ENCODE measurements at places on chromosomes 13 and 19.
A peak's percentile ranks its signal among the peaks of the same experiment; 100 is the strongest.

GRCh38 chr13:85828094-85828684 is 29.0 kb upstream of the SLITRK6 start:
- DNase-seq: no peak

DNA sequence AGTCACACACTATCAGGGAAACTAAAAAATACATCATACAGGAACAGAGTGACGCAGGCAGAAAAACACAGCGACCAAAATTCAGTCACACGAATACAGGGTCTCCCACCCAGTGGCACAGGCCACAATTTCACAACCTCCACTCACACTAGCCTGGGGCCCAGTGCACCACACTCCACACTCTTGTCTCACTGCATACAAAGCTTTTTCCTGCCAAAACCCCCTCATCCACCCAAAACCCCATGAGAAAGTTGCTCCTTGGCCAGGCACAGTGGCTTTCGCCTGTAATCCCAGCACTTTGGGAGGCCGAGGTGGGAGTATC is 1.2 kb downstream of the S1PR5 start:
- DNase-seq: no peak

DNA sequence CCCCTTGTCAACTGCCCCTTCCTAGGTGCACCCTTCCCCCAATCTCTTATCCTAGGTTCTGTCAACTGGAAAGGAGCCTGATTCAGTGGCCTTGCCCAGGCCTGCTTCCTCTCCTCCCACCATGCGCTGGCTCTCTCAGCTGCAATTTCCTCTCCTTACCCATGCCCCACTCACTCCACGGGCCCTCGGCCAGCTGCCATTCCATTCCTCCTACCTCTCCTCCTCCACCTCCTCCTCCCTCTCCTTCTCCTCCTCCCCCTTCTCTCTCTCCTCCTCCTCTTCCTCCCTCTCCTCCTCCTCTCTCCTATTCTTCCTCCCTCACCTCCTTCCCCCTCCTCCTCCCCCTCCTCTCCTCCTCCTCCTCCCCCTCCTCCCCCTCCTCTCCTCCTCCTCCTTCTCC is 9.6 kb upstream of the TIMM44 start:
- DNase-seq: no peak

DNA sequence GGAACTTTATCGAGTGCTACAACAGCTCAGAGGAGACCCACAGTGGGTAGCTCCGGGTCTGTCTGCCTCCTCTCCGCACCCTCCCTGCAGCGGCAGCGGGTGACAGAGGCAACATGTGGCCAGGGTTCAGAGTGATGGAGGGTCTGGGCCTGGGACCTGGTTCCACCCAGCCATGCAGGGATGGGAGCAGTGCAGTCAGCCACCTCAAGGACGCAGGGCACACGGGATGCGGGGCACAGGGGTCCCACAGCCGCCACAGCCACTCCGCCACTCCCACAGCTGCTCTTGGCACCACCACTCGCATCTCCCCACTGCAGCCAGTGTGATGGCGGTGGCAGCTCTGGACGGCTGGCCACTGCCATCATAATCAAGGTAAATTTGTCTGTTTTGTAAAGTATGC is 892.9 kb downstream of the OLFM4 start:
- DNase-seq: no peak

DNA sequence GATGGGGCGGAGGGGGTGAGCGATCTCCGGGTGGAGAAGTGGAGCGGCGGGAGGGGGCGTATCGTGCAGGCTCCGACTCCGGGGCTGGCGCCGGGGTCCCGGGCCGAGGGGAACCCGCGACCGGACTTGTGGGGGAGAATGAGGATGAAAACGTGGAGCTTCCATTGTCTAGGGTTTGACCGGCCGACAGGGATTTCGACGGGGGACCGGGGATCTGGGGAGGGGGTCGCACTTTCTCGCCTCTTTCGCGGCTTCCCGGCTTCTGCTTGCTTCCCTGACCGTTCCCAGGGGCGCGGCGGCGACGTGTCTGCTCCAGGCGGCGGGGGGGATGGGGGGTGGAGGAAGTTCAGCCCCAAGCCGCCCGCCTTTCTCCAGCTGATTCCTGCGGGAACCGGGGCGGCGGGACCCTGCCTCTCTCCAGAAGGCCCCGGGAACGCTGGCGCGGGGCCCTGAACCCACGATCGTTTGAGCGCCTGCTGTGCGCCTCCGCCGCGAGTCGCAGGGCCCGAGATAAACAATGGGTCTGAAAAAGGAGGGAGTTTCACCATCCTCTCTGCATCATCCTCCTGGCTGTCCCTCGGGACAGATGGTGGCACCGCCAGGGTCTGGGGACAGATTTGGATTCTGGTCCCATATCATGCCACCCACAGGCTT is 790 bp downstream of the TPM4 start:
- DNase-seq: peak; percentile 15

- no peak for DNase-seq
Observed at GRCh38 chr19:45376045-45376724, 5.8 kb upstream of the ERCC2 start.

- DNase-seq: no peak
Observed at GRCh38 chr19:16773939-16774338, 54.3 kb downstream of the NWD1 start.

- no peak for DNase-seq
Observed at GRCh38 chr13:73829416-73829815, 304.8 kb downstream of the KLF12 start.

DNA sequence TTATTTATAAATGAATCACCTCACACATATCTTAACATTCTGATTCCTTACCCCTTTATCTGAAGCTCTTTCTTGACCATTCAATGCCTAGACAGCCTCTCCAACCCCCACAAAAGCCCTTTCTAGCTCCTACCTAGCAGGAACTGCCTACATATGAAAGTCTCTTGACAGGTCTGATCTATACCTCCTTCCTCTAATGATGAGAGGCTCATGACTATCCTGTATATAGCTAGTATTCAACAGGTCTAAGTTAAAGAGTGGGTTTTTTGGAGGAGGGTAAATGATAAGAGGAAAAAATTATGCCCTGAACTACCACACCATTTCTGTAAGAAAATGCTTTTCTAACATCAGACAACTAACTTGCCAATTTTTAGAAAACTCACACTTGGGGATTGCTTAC is 47.0 kb downstream of the RBM26 start:
- DNase-seq: no peak

DNA sequence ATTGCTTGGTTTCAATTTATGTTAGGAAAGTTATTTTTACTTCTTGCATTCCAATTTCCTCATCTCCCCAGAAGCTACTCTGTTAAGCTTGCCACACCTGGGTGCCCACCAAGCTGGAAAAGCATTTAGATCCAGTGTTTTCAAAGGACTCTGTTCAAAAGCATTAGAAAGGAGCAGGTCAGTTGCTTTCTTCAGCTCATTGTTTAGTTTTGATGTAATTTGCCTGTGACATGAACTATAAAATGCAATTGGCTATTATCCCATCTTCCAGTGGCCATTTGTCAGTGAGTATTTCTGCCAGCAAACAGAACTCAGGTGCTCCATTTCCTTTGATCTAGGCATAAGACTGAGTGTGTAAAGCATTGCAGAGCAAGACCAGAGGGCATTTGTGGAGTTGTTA is 46.7 kb upstream of the RNF113B start:
- no peak for DNase-seq

DNA sequence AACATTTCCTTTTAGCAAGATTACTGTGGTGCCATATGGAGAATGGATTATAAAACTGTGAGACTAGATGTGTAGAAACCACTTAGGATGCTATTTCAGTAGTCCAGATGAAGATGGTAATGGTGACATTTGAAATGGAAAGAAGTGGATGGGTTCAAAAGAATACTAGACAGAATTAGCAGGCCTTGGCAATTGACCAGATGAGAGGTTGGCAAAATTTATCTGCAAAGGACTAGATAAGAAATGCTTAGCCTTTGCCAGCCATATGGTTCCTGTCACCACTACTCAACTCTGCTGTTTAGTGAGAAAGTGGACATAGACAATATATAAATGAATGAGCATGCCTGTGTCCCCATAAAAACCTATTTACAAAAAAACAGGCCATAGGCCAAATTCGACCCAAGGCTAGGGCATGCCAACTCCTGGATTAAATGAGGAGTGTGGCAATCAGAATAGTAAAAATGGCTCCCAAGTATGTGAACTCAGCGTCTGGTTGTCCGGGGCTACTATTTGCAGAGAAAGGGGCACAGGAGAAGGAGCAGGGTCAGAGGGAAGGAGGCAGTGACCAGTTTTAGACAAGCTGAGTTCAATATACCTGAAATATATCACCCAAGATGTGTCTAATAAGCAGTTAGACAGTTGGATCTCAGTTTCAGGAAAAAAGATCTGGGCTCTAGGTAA is 98.4 kb downstream of the ENOX1 start:
- no peak for DNase-seq

DNA sequence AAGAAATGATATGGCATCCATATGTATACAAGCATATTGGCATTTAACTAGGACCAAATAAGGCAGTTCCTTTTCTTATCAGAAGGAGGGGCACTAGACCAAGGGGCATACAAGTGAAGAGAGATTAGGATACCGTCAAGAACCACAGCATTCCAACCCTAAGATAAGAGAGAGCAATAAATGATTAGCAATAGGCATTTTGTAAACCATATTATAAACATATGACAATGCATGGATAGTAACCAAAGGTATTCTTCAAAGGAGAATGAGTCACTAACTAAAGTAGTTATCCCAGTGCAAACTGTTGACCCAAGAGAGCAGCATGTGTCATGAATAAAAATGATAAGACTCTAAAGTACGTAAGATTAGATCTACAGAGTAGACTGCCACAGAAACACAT is 500.9 kb upstream of the HTR2A start:
- no peak for DNase-seq

- no peak for DNase-seq
Observed at GRCh38 chr13:36082396-36082795, 48.8 kb downstream of the DCLK1 start.

DNA sequence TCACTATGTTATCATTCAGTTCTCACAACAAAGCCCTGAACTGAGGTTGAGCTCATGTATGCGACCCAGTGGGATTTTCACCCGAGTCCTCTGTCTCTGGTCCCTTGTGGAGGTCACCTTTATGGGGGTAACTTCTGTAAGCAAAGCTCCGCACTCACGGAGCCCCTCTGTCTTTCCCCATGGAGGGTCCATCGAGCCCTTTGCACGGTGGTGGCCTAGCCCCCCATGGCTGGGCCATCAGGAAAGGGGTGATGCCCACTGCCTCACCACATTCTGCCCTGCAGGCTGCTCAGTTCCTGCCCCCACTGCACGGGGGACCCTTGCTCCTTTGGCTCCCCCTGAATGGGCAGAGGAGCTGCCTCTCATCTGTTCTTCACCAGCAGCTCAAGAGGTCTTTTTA is 39.6 kb downstream of the CHST8 start:
- DNase-seq: no peak

DNA sequence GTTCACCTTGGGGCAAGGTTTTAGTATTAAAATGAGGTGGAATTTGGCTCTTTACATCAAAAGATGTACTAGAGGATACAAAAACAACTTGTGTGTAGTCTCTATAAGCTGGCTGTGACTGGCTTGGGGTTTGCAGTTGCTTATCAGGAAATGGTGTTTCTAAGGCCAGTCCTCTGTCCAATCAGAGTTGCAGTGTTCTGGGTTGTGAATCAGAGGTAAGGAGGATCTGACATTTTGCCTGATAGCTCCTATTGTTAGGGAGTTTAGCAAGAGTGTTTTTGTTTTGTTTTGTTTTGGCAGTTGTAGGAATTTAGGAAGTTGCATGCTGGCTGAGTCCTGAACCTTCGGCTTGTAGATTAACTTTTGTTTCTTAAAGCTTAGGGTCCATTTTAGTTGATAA is 20.1 kb upstream of the ESD start:
- DNase-seq: no peak

GRCh38 chr13:66543780-66544179 is 686.4 kb downstream of the PCDH9 start:
- no peak for DNase-seq

- no peak for DNase-seq
Observed at GRCh38 chr19:19207637-19208572, 3.9 kb upstream of the NCAN start.

- DNase-seq: no peak
Observed at GRCh38 chr19:17491287-17491686, 20.2 kb upstream of the PGLS start.

DNA sequence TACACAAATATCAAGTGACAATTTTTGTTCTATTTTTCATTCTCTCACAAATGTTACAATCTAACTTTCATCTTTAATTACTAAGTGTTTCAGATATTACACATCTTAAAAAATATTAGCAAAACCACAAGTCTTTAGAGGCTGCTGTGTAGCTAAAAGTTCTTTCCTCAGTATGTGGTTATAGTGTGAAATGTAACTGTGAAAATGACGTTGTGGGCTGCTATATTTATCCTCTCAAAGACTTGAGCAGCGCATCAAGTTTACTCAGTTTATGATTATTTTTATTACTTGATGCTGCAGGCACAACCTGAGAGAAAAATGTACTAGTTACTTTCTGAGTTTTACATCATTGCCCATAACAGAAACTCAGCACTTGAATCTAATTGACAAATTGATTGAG is 2860.6 kb upstream of the PCDH20 start:
- DNase-seq: no peak

DNA sequence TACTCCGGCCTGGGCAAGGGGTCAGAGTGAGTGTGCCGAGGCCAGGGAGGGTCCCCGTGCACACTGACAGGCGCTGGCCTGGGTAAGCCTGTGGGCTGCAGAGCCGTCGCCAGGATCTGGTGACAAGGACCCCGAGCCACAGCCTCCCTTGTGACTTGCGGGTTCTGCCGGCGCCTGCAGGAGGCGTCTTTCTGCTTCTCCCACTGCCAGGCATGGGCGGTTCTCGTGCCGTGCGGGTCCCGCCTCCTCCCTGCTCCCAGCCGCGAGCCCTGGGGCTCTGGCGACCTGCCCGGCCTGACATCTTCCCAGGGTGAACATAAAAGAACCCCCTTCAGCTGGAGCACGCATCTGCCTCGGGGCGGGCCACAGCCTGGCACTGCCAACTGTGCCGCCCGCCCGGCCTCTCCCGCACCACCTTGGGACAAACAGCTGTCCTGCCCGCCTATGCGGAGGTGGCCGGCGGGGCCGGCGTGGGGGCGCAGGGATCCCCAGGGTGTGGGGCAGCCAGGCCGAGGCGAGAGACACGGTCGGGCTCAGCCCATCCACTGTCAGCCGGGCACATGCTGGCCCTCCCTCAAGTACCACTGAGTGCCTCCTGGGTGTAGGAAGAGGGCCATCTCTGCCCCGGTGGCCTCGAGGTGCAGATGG is 1.5 kb upstream of the HCN2 start:
- DNase-seq: peak; percentile 51

DNA sequence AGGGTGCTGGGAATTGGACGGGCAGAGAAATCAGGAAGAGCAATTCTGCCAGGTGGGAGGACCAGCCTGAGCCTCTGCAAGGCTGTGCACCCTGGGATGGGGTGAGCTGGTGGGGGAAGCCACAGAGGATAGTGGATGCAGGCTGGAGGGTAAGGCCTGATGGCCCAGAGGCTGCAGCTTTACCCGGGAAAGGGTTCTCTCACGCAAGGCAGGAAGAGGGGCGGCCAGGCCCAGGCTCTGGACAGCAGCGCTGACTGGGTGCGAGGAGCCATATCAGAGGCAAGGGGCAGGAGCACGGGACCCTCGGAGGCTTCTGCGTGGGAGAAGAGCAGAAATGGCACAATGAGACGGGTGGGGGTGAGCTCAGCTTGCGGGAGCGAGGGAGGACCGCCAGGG is 104.6 kb downstream of the SOX1 start:
- DNase-seq: no peak

- no peak for DNase-seq
Observed at GRCh38 chr19:40598918-40599307, 2.3 kb upstream of the LTBP4 start.
